CD4-positive, alpha-beta T cell treated with Interleukin-12 subunit alpha and Interleukin-12 subunit beta, for 1 hour (primary cell): ENCODE measurements at places on chromosomes 2 and 18.

GRCh38 chr18:24446953-24447538 lies 13.4 kb upstream of the HRH4 start:
- DNase-seq = no peak

GRCh38 chr2:169260246-169260645 lies 102.1 kb downstream of the LRP2 start:
- no peak for DNase-seq

DNA sequence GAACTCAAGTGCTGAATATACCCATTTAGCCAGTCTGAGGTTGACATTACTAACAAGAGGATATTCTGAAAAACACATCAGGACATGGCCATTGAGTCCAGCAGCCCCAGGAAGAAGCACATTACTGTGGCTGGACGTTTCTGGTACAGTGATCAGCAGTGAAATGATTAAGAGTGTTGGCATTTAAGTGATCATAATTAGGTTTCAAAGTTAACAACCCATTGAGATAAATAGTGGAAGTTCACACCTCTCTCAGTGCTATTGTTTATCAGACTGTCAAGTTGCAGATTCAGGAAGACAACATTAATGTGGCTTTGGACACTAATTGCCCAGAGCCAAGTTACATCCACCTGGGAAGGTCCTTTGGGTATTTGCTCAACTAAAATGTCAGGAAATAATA lies 139.5 kb upstream of the GAREM1 start:
- DNase-seq = no peak

- no peak for DNase-seq
These were observed 72.2 kb downstream of the PLB1 start for GRCh38 chr2:28568036-28568435.
